ENCODE measurements at places on chromosomes 7 and 10.

DNA sequence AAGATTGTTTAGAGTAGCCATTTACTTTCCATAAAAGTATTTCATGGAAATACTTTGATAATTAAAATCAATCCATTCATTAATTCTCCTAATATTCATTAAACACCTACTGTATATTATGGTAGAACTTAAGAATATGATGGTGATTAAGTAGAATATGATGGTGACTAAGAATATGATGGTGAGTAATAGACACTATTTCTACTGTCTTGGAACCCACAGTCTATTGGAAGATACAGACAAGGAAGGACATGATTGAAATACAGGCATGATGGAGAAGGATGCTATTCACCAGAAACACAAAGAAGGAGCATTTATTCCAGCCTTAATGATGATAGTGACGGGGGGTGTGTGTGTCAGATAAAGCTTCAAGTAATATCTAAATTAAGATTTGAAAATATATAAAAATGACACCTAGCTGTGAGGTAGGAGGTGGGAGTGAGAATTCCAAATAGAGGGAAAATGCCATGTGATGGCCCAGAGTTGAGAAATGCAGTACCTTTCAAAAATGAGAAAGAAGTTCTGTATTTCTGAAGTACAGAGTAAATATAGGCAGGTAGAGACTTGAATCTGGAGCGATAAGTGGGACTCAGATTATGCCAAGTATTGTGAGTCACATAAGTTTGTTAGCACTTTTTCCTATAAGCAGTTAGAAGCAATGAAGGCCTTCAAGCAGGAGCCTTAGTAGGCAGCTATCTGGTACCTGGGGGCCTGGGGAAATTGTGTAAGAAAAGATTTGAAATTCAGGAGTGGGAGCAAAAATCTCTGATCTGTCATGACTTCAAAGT lies 12.5 kb upstream of the CDK13 start:
- no peak for DNase-seq

GRCh38 chr10:72319416-72320254 lies 35.1 kb downstream of the DNAJB12 start:
- peak; percentile 95 for DNase-seq

GRCh38 chr10:78044699-78045098 lies 11.0 kb downstream of the RPS24 start:
- no peak for DNase-seq

- DNase-seq, result no peak
Measured at GRCh38 chr7:19869979-19870378, 96.6 kb upstream of the TMEM196 start.

GRCh38 chr7:157502701-157503111 lies 165.9 kb downstream of the DNAJB6 start:
- peak; percentile 77 for DNase-seq

DNA sequence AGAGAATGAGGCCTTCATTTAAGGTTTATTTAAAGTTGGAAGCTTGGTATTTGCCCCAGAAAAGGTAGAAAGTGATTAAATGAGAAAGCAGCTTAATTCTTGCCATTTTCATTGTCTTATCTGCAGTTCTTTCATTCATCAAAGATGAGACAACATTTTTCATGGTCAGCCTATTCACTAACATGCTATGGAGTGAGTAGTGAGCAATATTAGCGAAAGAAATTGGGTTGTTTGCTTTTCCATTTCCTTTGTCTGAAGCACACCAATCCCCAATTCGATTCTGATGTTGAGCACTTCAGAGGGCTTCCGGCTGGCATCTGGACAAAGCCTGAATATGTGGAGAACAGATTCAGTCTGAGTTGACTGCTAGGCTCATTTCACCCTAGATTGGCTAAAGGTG lies 317.2 kb downstream of the BBS9 start:
- no peak for DNase-seq

DNA sequence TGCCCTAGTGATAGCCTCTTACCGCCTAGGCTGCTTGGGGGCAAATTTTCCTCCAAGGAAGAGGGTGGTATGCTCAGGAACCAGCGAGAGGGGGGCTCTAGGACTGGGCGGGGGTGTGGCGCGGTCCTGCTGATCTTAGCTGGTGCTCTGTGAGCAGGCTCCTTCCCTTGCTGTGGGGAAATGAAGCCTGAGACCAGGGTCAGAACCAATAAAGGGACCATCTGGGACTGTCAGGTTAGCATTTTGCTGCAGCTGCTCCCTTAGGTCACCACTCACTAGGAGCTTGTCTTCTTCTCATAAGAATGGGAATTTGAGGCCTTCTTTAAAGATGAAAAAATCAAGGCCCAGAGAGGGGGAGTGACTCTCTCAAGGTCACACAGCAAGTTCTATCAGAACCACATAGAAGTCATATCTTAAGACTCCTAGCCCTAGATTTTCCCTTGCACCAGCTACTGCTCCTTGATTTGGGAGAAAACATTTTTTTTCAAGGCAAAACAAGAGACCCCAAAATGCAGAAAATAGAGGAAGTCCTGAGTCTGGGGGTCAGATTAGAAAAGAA lies 2.0 kb upstream of the NEUROG3 start:
- no peak for DNase-seq

- DNase-seq, result no peak
Measured at GRCh38 chr7:3844540-3845151, 543.6 kb downstream of the SDK1 start.

DNA sequence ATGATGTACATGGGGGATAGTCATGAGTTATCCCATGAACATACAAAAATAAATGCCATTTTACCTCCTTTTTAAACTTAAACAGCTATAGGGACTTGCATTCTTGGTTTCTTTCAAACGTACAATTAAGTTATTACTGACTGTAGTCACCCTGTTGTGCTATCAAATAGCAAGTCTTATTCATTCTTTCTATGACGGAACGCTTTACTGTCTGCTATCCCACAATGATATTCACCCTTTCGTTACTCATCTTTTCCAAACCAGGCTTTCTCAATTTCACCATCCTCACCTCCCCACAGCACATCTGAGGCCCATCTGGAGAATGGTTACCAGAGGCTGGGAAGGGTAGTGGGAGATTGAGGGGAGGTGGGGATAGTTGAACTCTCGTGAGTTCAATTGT lies 218.8 kb downstream of the PHF14 start:
- DNase-seq, result no peak

DNA sequence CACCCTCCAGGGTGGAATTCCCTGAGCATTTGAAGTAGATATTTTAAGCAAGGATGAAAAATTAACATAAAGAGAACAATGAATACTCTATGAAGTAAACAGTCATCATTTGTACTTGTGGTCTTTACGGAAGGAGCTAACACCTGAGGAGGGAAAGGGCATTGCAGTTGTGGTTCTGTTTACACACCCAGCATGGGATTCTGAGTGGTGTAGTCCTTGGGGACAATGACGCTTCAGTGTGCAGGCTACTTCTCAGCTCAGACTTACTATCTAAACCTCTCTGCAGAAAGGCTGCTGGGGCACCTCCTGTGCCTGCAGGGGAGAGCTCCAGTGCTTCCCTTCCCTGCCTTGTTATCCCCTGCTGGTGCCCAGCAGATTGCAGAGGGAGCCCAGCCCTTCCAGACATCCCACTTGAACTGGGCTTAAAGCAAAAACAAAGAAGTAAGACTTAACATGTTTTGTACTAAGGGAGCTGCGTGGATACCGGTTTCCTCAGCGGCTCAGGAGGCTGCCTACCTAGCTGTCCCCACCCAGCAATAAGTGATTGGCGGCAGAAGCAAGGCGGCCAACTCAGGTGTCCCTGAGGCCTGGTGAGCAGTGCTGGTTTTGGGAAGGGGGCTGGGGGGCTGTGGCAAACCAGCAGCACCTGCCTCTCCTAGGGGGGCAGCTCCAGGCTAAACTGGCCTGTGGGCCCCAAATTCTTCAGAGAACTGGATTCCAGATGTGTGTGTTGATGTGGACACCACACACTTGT lies 89.1 kb downstream of the CELF2 start:
- no peak for DNase-seq

- DNase-seq, result no peak
Measured at GRCh38 chr10:114957122-114957521, 19.1 kb downstream of the TRUB1 start.

- no peak for DNase-seq
Measured at GRCh38 chr10:124727361-124727960, 16.7 kb downstream of the FAM53B start.

DNA sequence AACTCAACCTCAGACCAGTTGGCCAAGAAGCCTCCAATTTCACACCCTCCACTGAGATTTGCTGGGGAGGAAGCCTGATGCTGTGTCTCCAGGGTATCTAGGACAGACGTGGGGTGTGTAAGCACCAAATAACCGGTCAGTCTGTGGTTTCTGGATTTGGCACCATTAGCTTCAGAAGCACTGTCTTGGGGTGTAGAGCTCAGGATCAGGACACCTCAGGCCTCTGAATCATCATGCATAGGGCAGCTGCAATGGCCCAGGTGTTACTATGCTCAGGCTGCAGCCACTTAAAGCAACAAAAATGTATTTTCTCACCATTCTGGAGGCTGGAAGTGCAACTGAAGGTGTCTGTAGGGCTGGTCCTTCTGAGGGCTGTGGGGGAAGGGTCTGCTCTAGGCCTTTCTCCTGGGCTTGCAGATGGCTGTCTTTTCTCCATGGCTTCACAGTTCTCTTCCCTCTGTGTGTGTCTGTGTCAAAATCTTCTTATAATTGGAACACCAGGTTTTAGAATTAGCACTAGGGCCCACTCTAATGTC lies 73.4 kb upstream of the SEPHS1 start:
- DNase-seq, result no peak

DNA sequence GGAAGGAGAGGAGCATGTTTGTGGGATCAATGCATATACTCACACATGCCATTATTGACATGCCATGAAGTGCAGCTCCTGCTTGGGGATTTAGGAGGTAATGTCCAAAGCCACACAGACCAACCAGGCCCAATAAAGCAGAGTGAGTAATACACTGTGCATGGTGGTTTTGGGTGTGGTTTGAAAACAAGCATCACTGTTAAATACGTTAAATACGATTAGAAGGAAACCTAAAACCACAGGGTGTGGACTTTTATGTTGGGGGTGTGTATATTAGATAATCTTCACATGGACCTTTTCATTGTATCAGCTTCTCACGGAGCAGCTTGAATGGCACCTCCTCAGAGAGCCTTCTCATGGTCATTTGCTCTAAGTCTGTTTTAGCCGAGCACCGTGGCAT lies 10.4 kb upstream of the EIF3A start:
- no peak for DNase-seq

DNA sequence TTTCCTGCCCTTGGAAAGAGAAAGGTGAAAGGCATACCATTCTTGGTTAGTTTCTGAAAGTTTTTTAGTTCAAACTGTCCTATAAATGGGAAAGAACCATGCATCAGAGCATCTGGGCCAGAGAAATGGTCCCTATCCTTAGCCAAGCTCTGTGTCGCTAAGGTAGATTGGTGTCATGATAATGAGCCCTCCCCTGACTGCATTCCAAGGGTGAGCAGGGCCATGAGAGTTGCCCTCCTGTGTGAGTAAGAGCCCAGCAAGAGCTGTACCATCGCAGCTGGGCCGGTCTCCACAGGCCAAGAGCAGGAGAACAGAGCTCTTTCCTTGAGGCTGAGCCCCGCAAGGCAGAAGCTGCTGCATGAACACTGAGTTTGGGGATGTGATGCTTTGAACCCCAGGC lies 30.3 kb downstream of the GRB10 start:
- no peak for DNase-seq

- no peak for DNase-seq
Measured at GRCh38 chr10:124242365-124242764, 149.0 kb upstream of the CHST15 start.

DNA sequence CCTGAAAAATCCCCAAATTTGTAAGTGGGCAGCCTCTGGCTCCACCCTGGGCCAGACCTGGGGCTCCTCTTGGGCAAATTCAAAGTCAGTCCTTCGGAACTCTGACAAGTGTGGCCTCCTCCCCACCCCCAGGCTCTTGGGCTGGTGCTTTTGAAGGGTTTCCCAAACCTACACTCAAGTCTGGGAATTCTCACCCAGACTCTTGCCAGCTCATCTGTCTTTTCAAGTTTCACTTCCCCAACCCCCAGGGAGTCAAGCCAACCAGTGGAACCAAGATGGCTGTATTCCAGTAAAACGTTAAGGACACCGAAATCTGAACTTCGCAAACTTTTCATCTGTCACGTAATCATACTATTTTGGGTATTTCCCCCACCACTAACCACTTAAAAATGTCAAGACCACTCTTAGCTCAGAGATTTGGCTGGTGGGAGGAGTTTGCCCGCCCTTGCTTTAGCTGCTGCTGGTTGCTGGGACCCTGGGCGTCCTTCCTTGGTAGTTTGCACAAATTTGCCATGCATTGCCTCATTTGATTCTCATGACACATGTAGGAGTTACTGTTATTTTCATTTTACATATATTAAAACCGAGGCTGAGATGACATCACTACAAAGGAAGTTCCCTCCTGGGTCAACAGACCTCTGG lies 1.7 kb upstream of the MYO1G start:
- peak; percentile 94 for DNase-seq

DNA sequence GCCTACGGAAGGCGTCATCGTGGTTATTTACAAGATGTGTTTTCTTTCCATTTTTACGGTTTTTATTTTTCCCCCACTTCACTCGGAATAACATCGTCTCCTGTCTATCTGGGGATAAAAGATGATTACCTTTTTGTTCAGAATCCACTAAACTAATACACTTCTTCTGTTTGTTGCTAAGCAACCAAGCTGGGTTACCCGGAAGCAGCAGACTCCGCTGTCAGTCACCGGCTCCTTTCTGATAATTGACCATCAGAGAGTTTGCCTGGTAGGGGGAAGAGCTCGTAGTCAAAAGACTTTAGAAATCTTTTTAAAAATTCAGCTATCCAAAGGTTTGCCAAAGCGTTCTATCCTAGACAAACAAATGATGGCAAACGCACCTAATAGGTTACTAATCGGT lies 75.0 kb upstream of the SFMBT2 start:
- DNase-seq, result no peak

- DNase-seq, result no peak
Measured at GRCh38 chr7:108735814-108736213, 166.1 kb downstream of the DNAJB9 start.

- no peak for DNase-seq
Measured at GRCh38 chr10:13376297-13376696, 28.2 kb upstream of the SEPHS1 start.

DNA sequence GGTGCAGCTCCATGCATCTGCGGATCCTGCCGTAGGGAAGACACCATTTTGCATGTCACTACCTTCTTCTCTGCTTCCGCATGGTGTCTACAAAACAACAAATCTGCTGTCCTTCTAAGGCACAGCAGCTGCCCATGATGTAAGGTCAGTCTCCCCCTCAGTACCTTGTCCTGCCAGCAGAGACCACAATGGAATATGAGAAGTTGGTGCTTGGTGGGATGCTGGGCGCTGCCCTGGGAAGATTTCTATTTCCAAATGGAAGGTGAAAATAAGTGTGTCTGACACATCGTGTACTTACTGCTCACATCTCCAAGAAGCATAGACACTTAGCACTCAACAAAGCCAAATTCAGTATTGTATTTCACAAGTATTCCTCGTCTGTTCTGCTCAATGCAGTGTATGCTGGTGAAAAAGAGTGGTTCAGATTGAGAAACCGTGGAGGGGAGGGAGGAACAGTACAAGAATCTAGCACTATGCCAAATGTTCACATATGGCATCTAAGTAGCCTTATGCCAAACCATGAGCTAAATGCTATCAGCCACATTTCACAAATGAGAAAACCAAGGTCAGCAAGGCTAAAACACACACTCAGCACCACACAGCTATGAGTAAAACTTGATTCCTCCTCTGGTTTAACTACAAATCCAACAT lies 95.0 kb downstream of the GRB10 start:
- DNase-seq, result no peak
